Activated B cell treated with CpG ODN at 0.5 μM for 24 hours (primary cell): ENCODE measurements at places on chromosomes 1 and 21.

DNA sequence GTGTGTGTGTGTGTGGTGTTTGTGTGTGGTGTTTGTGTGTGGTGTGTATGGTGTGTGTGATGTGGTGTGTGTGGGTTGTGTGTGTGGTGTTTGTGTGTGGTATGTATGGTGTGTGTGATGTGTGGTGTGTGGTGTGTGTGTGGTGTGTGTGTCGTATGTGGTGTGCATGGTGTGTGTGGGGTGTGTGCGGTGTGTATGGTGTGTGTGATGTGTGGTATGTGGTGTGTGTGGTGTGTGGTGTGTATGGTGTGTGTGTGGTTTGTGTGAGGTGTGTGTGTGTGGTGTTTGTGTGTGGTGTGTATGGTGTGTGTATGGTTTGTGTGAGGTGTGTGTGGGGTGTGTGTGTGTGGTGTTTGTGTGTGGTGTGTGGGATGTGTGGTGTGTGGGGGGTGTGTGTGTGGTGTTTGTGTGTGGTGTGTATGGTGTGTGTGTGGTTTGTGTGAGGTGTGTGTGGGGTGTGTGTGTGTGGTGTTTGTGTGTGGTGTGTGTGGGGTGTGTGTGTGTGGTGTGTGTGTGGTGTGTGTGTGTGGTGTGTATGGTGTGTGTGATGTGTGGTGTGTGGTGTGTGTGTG lies 106.2 kb upstream of the ADAR start:
- no peaks in the 10 kb centered on the region for H3K27me3 ChIP-seq
- no peaks in the 10 kb centered on the region for H3K36me3 ChIP-seq
- H3K4me3 ChIP-seq = no peak overlapping the region
- H3K27ac ChIP-seq = no peak overlapping the region
- DNase-seq = no peak

GRCh38 chr1:162279136-162279498 lies 97.5 kb downstream of the SPATA46 start:
- H3K27me3 ChIP-seq = peaks cover 14% of the 10 kb centered on the region
- no peak for DNase-seq
- H3K36me3 ChIP-seq = no peaks in the 10 kb centered on the region

GRCh38 chr1:152858062-152858461 lies 1.7 kb upstream of the LCE7A start:
- no peak overlapping the region for H3K27ac ChIP-seq
- no peak for DNase-seq
- no peaks in the 10 kb centered on the region for H3K36me3 ChIP-seq
- H3K4me3 ChIP-seq = no peak overlapping the region
- H3K27me3 ChIP-seq = peaks cover 6% of the 10 kb centered on the region

- H3K27me3 ChIP-seq = no peaks in the 10 kb centered on the region
- H3K36me3 ChIP-seq = no peaks in the 10 kb centered on the region
- peak overlapping the region; percentile 85 for H3K4me3 ChIP-seq
- peaks cover 23% of the 10 kb centered on the region for H3K4me1 ChIP-seq
- no peak for DNase-seq
Measured at GRCh38 chr1:214280386-214281020, 456 bp upstream of the SMYD2 start.

DNA sequence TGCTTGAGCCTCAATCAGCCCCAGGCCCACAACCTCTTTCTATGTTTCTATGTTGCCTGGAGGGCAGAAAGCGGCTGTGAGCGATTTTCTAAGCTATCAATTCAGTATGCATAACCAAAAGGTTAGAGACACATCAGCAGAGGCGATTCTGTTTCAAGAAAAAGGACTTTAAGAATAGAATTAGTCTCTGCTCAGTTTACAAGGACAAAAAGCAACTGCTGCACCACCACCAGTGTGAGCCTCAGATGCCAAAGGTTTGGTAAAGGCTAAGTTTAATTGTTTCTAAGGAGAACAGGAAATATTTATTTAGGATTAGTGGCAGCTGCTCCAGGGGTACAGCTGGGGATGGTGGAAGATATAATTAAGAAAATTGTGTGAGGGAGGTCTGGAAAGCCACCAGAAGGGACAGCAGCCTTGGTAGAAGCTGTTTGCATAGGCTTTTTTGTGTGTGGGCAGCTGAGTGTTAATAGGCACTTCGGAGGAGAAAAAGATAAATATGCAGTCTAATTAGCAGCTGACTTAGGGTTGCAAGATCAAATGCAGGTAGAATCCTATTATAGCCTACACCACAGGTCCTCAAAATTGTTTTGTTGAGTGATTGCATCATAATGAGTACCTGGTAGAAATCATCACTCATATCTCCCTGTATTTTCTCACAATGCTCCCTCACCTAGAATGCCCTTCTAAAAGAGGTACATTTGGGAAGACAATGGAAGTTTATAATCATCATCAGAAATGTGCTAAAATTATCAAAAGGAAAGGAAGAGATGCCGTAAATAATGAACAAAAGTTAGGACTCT lies 35.8 kb downstream of the ZC3H11B start:
- no peak overlapping the region for H3K27ac ChIP-seq
- no peaks in the 10 kb centered on the region for H3K4me1 ChIP-seq
- H3K4me3 ChIP-seq = no peak overlapping the region
- no peaks in the 10 kb centered on the region for H3K36me3 ChIP-seq

GRCh38 chr1:227795732-227796131 lies 19.7 kb upstream of the PRSS38 start:
- DNase-seq = no peak
- no peak overlapping the region for H3K27ac ChIP-seq
- H3K4me1 ChIP-seq = no peaks in the 10 kb centered on the region
- H3K27me3 ChIP-seq = no peaks in the 10 kb centered on the region
- H3K4me3 ChIP-seq = no peak overlapping the region

GRCh38 chr1:151502859-151503780 lies 8.1 kb upstream of the CGN start:
- H3K36me3 ChIP-seq = no peaks in the 10 kb centered on the region
- no peak overlapping the region for H3K4me3 ChIP-seq
- H3K4me1 ChIP-seq = no peaks in the 10 kb centered on the region
- DNase-seq = no peak

DNA sequence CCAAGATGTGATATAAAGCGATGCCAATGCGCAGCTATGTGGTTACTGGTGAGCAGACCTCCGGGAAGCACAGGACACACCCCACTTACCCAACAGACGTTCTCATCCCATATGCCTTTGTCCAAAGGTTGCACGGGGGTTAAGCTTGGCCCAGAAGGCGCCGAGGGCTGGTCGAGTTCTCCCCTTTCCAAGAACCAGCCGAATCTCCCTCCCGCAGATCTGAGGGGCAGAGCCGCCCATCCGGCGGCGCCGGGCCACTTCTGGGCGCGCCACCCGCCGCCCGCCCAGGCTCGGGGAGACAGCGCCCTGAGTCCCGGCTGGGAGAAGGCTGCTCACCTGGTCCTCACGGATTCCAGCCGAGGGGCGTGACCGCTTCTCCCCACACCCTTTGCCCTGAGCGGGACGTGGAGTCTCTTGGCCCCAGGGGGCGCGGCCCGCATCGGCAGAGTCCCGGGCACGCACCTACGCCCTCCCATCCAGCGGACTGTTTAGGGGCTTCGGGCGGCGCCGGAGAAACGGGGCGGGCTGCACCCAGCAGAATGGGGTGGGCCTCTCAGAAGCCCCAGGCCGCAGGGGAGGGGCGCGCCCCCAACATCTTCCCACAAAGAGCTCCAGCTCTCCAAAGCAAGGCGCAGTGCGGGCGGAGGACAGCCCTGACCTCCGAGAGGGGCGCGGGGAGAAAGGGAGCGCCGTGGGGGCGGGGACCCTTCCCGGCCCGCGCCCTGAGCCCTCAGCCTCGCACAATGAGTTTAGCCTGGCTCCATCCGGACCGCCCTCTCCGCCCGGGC lies 615 bp downstream of the GPR161 start:
- peak overlapping the region; percentile 82 for H3K4me3 ChIP-seq
- H3K4me1 ChIP-seq = peaks cover 18% of the 10 kb centered on the region
- peaks cover 5% of the 10 kb centered on the region for H3K36me3 ChIP-seq
- H3K27ac ChIP-seq = no peak overlapping the region
- H3K27me3 ChIP-seq = peaks cover 37% of the 10 kb centered on the region

DNA sequence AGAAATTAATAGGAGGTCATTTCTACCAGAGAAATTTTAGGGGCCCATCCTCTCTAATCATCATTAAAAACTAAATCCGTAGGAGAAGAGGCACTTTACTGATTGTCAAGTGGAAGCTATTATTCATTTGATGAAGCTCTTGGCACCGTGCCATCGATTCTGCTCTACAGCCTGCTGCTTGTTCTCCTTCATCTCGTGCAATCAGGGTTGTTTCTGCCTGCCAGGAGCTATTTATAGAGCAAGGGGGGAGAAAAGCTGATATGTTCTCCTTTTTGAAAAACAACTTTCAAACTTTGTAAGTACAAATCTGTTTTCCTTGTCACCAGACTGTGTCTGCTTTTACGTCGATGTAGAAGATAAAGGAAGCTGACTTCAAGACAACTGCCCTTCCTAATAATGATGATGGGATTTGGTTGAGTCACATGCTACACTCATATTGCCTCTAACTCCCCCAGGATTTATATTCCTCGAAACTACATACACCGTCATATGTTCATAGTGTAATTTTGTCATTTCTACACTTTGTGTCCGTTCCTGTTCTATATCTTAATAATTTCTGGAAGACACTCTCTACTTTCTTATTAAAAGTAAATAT lies 169.6 kb upstream of the LHX8 start:
- no peaks in the 10 kb centered on the region for H3K36me3 ChIP-seq
- no peak overlapping the region for H3K4me3 ChIP-seq
- H3K27ac ChIP-seq = no peak overlapping the region
- no peak for DNase-seq

DNA sequence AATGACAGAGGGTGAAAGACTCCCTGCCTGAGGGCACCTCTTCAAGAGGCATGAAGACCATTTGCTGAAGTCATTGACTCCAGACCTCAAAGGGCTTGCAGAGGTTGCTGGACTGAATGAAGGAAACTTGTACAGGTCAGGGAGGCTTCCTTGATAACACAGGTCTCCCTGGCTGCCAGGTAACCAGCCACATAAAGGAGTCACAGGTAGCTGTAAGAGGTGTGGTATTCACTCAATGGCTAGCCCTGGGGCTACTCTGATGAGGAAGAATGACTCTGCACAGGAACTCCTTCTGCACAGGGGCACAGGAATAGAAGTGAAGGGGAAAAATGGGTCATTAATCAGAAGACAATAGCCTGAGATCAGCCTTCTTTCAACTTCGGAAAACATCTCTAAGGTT lies 187.5 kb downstream of the LMX1A start:
- no peak for DNase-seq
- H3K27ac ChIP-seq = no peak overlapping the region
- H3K4me1 ChIP-seq = no peaks in the 10 kb centered on the region
- peaks cover 4% of the 10 kb centered on the region for H3K27me3 ChIP-seq

- no peak for DNase-seq
- no peak overlapping the region for H3K27ac ChIP-seq
- no peaks in the 10 kb centered on the region for H3K4me1 ChIP-seq
- H3K36me3 ChIP-seq = no peaks in the 10 kb centered on the region
Measured at GRCh38 chr1:71324671-71325267, 243.9 kb upstream of the ZRANB2 start.

GRCh38 chr1:147636314-147636713 lies 34.0 kb downstream of the ACP6 start:
- H3K4me3 ChIP-seq = no peak overlapping the region
- no peak overlapping the region for H3K27ac ChIP-seq
- no peaks in the 10 kb centered on the region for H3K36me3 ChIP-seq
- DNase-seq = no peak

- no peak for DNase-seq
- peaks cover 10% of the 10 kb centered on the region for H3K4me1 ChIP-seq
- no peaks in the 10 kb centered on the region for H3K27me3 ChIP-seq
- H3K36me3 ChIP-seq = no peaks in the 10 kb centered on the region
Measured at GRCh38 chr1:224784265-224785039, 145.0 kb upstream of the DNAH14 start.

DNA sequence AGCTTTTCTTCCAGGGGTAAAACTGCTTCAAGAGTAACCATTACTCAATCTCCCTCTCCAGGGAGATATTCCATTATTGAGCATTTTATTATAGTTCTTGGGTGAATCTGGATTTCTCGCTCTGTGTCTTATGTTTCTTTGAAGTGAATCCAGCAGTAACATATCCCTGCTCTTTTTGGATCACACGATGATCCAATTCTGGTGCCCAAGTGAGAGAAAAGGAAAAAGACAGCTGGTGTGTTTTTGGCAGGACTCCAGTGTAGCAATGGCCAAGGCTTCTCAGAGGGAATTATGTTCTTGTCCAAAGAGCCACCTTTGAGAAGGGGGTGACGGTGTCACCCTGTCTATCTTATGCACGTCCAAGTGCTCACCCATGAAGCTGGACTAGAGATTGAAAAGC lies 140.3 kb upstream of the ERRFI1 start:
- H3K27ac ChIP-seq = no peak overlapping the region
- no peaks in the 10 kb centered on the region for H3K36me3 ChIP-seq
- no peak overlapping the region for H3K4me3 ChIP-seq
- no peak for DNase-seq
- H3K4me1 ChIP-seq = peaks cover 11% of the 10 kb centered on the region

GRCh38 chr1:230300322-230301301 lies 125.5 kb downstream of the PGBD5 start:
- H3K4me1 ChIP-seq = peaks cover 53% of the 10 kb centered on the region
- no peak for DNase-seq
- H3K27ac ChIP-seq = peak overlapping the region; percentile 81
- peak overlapping the region; percentile 49 for H3K4me3 ChIP-seq
- H3K36me3 ChIP-seq = no peaks in the 10 kb centered on the region

- DNase-seq = no peak
- H3K4me3 ChIP-seq = no peak overlapping the region
- H3K36me3 ChIP-seq = no peaks in the 10 kb centered on the region
- no peak overlapping the region for H3K27ac ChIP-seq
- H3K4me1 ChIP-seq = peaks cover 49% of the 10 kb centered on the region
Measured at GRCh38 chr1:228460821-228461220, 26.4 kb upstream of the RNF187 start.

DNA sequence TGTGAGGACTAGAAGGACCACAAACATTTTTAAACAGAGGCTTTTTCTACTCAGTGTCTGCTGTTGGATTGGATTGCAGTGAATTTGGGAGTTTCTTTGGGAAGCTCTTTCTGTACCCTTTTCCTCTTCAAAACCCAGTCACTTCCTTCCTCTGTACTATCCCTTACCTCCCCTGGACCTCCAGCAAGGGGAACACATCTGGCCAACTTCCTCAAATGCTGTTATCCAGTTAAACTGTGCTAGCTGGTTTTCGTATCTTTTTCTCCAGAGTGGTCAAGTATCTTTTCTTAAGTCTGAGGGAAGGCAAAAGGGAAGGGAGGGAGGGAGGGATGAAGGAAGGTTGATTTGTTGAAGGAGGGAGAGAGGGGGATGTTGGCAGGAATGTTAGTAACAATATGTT lies 99.2 kb upstream of the TNR start:
- no peak overlapping the region for H3K4me3 ChIP-seq
- no peaks in the 10 kb centered on the region for H3K4me1 ChIP-seq
- no peak for DNase-seq
- no peaks in the 10 kb centered on the region for H3K36me3 ChIP-seq
- H3K27me3 ChIP-seq = peaks cover 33% of the 10 kb centered on the region

DNA sequence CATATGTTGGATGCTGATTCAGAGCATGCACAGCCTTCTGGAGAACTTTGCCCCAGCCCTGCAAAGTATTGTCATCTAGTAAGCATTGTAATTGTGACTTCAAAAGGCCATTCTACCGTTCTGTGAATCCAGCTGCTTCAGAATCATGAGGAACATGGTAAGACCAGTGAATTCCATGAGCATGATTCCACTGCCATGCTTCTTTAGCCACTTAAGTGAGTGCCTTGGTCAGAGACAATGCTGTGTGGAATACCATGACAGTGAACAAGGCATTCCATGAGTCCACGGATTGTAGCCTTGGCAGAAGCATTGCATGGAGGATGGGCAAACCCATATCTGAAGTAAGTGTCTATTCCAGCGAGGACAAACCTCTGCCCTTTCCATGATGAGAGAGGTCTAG lies 123.7 kb downstream of the S1PR1 start:
- peaks cover 12% of the 10 kb centered on the region for H3K4me1 ChIP-seq
- H3K27me3 ChIP-seq = no peaks in the 10 kb centered on the region
- DNase-seq = no peak
- no peak overlapping the region for H3K27ac ChIP-seq
